ENCODE measurements at places on chromosomes 4 and X. TPM values are rescaled to one million over a fixed set of nuclear protein-coding genes. Genes with fewer than 3 reads are reported as not detected.

DNA sequence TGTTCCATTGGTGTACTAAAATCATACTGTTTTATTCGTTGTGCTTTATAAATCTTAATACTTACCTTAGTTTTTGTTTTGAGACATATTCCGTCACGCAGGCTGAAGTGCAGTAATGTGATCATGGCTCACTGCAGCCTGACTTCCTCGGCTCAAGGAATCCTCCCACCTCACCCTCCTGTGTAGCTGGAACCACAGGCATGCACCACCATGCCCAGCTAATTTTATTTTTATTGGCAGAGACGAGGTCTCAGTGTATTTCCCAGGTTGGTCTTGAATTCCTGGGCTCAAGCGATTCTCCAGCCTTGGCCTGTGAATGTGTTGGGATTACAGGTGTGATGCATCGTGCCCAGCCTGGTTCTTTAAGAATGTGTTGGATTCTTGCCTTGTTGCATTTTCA is 24.4 kb upstream of the DCK start:
- peaks cover 54% of the 10 kb centered on the region for H3K36me3 ChIP-seq
- no peak for DNase-seq
- no peaks in the 10 kb centered on the region for H3K4me1 ChIP-seq
- no peaks in the 10 kb centered on the region for H3K27me3 ChIP-seq
- H3K27ac ChIP-seq: no peak overlapping the region

DNA sequence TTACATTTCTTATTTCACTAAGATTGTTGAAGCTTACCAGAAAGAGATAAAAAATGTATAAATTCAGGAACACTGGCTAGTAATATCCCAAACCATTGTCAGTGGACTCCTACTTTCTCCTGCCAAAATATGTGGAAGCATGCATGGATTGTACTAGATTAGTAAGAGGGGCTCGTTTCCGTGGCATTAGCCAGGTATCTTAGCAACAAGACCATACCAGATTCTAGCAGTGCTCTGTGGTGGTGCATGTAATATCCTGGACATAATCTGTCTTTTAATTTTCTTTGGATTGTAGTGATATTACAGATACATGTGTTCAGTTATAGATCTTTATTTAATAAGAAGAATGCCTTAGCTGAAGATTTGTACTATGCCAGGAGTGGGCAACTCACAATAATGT is 371.9 kb upstream of the PITX2 start:
- no peak overlapping the region for H3K4me3 ChIP-seq
- DNase-seq: no peak
- H3K36me3 ChIP-seq: no peaks in the 10 kb centered on the region
- no peaks in the 10 kb centered on the region for H3K27me3 ChIP-seq

Gene RTL5
- total RNA-seq: 0.41 TPM

Gene RHOXF1
- not detected for total RNA-seq

Gene TSPAN6
- total RNA-seq: 47.0 TPM

Gene CDX4
- not detected for total RNA-seq

Gene CPE
- total RNA-seq: 6.6 TPM

Gene BCORL1
- total RNA-seq: 3.2 TPM

Gene FAM9C
- total RNA-seq: not detected

DNA sequence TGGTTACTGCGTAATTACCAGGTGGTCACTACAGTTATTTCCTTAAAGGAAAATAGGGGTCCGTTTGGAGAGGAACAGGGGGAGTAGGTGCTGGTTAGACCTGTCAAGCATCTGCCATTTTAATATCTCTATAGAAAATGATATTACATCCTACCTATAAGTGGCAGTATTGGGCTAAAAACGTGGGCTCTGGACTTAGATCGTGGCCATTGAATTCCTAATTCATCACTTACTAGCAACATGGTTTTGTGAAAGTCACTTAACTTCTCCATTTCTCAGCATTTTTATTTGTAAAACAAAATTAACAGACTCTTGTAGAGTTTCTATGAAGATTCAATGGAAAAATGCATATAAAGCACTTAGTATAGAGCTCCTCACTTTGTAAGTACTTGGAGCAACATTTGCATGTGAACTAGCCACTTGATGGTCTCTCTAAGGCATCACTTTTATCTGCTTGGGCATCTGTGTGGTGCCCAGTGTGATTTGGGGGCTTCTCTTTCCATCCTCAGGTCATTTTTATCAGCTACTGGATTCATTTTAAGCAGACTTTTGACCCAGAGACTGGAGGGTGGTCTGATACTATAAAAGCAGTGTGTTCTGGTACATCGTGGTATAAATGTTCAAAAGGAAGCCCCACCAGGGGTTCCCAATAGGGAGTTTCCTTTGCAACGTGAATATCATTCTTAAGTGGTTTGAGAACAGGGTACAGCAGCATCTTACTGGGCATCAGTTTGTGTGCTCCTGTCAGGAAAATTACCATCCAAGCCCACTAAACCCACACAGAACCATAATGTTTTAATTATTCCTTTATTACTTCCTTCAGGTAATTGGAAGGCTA is 42.7 kb upstream of the RASSF6 start:
- H3K4me3 ChIP-seq: no peak overlapping the region
- H3K27me3 ChIP-seq: no peaks in the 10 kb centered on the region
- H3K36me3 ChIP-seq: no peaks in the 10 kb centered on the region
- H3K4me1 ChIP-seq: no peaks in the 10 kb centered on the region
- no peak for DNase-seq

DNA sequence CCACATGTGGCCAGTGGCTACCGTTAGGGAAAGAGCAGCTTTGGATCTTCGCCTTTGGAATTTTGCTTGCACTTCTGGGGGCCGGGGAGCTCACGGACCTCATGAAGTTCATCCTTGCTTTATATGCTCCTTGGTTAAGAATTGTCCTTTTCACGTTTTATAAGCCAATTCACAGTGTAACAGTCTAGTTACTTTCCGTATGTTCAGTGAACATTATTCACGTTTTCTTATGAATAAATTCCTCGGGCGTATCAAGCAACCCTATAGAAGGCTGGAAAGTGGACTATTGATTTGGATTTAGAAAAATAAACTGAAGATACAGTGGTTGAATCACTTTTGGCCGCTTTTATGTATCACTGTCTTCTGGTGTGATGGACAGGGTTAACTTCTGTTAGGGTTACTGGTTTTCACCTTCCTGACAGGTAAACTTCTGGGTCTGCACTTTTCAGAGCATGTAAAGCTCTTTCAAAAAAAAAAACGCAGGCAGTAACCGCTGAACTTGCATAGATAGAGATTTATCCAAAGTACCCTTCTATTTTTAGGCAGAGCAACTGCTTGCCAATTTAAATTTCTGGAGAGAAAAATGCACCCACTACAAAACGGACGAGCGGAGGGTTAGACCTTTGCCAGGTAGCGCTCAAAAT is 569 bp upstream of the PDLIM5 start:
- peak overlapping the region; percentile 98 for H3K4me3 ChIP-seq
- no peaks in the 10 kb centered on the region for H3K36me3 ChIP-seq
- H3K27me3 ChIP-seq: no peaks in the 10 kb centered on the region
- no peak for DNase-seq
- peaks cover 23% of the 10 kb centered on the region for H3K4me1 ChIP-seq

Gene FAM184B
- 0.19 TPM for total RNA-seq

Gene MSANTD1
- total RNA-seq: not detected

- no peak overlapping the region for H3K4me3 ChIP-seq
- no peaks in the 10 kb centered on the region for H3K36me3 ChIP-seq
- H3K4me1 ChIP-seq: no peaks in the 10 kb centered on the region
- no peaks in the 10 kb centered on the region for H3K27me3 ChIP-seq
Measured at GRCh38 chr4:163603257-163603656, 108.8 kb downstream of the TMA16 start.

Gene GAGE1
- not detected for total RNA-seq

All from esophagus squamous epithelium (tissue), 5 donors.